ENCODE measurements at places on chromosomes 6 and 20. TPM values are rescaled to one million over a fixed set of nuclear protein-coding genes. Genes with fewer than 3 reads are reported as not detected.

DNA sequence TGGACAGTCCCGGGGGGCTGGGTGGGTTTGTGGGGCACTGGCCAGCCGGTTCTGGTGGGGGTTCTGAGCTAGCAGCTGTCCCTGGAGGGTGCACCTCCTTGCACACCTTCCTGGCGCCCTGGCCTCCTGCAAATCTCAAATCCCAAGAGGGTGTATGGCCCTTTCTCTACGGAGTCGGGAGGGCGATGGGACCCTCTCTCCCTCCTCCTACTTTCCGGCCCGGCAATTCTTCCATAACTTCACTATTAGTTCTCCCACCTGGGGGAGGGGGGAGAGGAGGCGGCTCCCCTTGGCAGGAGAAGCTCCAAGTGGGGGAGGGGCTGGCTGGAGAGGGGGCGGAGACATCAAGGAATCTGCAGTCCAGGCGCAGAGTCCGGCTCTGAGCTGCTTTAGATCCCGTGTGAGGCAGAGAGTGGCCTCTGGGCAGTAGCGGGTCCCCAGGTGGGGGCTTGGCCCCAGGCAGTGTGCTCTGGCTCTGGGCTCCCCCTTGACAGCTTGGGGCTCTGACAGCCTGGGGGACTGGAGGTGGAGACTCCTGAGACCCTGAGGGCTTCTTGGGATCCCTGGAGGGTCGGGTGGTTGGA lies 1.4 kb upstream of the LAMA5 start:
- DNase-seq, result no peak

DNA sequence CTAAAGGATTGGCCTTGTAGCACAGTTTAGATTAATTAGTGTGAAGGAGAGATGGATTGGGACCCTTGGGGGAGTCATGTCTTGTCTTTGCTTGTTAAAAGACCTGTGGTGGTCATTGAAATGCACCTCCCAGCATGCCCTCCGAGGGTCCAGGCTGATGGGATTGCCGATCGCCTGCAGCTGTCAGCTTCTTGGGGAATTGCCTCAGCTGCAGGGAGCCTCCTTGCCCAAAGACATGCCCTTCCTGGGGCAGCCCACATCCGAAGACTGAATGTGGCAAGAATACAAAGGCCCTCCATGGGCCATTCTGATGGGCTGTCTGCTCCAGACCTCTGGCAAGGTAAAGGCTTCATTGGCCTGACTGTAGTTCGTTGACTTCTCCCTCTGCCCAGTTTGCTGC lies 150.7 kb downstream of the FARS2 start:
- DNase-seq, result no peak

DNA sequence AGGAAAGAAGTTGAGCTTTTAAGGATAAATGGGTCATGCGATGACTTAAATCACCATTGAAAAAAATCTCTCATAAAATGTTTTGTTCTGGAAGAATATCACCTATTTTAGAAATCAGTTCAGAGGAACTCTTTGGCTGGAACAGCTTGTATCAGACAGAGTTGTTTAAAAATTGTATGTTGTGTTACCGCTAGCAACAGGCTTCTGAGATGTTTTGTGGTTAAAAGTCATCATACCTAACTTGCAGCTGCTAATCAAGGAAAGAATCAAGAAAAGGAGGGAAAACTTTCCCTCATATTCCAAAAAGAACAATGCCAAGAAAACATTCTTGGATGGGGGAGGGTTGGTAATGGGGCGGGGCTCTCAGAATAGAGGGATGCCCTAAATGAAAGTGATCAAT lies 220.7 kb upstream of the CITED2 start:
- no peak for DNase-seq

DNA sequence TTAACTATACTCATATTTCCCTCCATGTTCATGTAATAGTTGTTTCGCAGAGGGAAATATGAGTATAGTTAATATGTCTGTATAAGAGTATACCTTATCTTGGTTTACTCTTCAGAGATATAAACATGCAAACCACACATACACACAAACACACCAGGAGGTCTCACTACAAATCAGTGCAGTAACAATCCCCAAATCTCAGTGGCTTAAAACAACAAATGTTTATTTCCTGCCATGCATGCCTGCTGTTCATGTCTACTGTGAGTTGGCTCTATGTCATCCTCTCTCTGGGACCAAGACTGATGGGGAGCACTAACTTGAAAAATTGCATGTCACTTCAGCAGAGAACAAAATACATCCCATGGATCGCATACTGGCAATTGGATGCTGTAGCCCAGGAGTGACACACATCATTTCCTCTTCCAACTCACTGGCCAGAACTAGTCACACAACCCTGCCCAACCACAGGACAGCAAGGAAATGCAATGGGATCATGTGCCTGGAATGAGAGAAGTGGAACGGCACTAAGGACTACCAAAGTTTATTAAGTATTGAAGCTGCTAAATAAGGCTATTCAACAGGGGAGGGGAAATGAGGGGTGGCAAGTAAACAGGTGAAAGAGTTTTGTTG lies 89.0 kb upstream of the DTNBP1 start:
- no peak for DNase-seq

GRCh38 chr6:108453601-108454185 lies 107.0 kb upstream of the FOXO3 start:
- DNase-seq, result peak; percentile 5

DNA sequence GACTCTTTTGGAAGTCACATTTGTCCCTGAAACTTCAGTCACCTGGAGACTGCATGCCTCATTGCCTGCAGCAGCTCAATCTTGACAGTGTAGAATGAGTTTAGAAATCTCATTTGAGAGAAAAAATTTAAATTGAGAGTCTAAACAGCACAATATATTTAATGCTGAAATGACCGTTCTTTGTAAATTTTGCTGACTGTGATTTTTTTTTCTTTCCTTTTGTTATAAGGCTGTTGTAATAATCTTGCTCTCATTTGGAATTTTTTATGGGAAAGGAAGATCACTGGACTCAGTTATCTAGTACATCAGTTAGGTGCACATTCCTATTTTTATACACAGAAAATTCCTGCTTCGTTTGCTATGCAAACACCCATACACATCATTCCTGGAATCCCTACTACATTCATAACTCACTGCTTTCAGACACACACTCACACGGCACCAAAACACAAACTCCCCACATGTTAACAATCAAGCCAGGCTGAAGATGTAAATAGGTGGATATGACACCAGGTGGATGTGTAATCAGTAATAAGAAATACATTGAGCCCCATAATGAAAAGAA lies 43.8 kb downstream of the PTCHD4 start:
- DNase-seq, result no peak

- no peak for DNase-seq
Measured at GRCh38 chr20:32134026-32134425, 24.5 kb downstream of the TM9SF4 start.

GRCh38 chr20:16066571-16066970 lies 506.7 kb downstream of the KIF16B start:
- no peak for DNase-seq

- DNase-seq, result no peak
Measured at GRCh38 chr20:43979576-43980105, 65.0 kb downstream of the TOX2 start.

DNA sequence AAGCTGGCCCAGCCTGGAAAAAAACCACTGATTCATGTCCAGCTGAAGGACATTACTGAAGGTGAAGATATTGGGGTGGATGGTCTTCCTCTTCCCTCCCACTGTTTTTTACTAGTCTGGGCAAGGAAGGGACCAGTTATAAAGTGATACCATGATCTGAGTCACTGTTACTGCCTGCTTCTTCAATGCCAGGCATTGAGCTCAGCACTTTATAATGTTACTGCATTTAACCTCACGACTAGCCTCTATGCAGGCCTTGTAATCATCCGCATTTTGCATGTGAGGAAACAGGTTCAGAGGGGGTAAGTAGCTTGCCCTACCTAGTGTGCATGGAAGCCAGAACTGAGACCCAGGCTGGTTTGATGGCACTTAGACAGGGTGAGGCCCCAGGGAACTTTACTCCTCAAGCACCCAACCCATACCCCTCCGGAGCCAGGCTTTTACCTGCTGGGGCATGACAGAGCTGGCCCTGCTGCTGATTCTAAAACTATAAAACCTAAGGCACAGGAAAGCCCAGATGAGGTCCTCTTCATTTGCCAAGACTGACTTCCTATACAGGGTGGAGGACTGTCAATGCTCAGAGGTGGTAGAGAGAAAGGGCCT lies 11.0 kb upstream of the KCNK5 start:
- DNase-seq, result no peak

GRCh38 chr20:51667002-51667408 lies 101.2 kb downstream of the ATP9A start:
- DNase-seq, result peak; percentile 58

- no peak for DNase-seq
Measured at GRCh38 chr6:56715741-56716140, 73.1 kb upstream of the DST start.

- DNase-seq, result no peak
Measured at GRCh38 chr6:42436825-42437224, 14.9 kb downstream of the TRERF1 start.

DNA sequence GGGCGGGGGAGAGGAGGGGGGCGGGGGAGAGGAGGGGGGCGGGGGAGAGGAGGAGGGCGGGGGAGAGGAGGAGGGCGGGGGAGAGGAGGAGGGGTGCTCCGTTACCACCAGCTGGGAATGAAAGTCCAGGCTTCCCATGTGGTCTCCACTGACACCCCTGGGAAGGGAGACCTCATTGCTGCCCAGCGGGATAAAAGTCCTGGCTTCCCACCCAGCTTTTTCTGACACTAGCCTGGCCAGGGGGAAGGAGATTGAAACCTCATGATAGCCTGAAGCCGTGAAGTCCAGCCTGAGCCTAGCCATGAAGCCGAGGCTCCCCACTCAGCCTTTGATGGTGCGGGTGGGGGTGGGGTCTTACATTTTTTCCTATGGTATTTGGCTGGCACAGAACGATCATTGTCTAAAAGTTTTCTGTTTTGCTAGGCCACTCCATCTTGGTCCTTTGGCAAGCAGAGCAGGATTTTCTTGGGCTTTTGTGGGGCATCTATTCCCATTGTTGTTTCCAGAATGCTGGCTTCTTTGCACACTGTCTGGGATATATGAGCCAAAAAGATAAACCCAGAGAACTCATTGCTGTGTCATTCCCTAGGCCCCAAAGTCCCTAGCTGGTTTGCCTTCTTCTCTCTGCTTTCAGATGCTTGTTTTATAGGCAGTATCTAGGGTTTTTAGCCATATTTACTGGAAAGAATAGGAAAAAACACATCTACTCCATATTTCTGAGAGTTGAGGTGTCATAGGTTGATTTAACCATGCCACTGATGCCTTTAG lies 67.9 kb upstream of the RNF24 start:
- DNase-seq, result no peak

DNA sequence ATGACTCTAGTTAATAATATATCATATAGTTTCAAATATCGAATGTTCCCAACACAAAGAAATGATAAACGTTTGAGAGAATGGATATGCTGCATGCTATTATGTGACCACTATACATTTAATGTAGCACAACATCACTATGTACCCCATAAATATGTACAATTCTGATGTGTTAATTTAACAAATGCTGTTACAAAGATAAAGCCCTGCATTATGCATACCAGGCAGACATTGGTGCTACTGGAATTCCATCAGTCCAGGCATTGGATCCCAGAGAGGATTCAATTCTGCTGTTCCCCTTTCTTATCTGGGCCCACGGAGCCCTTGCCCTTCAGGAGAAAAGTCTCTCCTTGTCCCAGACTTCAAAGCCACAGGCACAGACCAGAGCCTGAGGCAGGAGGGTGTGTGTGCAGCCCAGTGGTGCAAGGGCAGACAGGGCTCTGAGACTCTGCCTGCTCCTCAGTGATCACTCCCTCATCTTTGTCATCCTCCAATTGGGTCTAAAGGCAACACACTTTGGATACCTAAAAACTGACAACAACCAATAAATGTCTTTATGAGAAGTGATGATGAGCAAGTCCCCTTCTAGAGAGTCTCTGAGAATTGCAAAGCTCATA lies 45.2 kb downstream of the PSMG4 start:
- no peak for DNase-seq

DNA sequence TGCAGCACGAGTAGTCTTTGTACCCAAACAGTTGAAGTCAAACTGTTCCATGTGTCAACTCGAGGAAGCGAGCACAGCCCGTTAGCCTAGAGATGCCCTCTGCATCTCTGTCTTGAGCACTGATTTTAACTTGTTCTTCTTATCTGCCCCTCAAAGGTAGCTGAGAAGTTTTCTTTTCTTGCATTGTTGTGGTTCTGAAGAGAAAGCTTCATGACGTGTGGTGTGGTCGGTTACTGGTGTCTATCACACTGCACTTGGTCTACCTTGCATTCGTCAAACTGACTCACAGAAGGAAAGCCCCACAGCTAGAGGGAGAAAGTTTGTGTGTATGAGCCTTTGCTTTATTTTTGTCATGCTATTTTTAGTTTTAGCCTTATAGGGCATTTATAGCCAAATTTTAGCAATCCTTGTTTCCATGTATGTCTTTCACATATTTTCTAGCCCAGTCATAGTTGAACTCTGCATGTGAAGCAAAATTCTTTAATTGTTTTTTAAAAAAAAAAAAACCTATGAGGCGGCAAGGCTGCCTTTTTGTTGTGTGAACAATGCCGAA lies 115.1 kb downstream of the JAG1 start:
- no peak for DNase-seq

DNA sequence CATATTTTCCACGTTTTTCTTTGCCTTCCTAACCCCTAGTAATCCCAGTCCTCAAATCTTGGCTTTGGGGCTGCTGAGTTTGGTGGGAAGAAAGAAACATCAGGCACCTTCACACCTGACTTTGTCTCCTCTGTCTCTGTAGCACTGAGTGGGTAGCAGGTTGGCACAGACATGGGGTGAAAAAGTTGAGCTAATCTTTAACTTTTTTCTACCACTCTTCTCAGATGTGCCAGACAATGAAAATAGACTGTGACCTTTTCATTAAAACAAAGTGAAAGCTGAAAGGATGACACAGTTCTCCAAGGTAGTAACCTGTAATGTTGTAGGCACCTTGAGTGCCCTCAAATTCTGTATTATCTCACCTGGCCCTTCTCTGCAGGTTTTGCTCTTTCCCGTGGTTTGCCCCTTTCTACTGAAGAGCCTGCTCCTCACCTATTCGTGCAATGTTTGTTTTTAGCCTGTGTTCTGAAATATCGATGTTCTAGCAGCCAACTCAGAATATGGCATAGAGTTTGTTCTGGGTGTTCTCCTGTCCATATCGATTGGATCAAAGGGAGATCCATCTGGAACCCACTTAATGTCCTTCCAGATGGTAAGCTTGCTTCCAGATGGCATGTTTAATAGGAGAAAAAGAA lies 57.8 kb upstream of the ATXN1 start:
- no peak for DNase-seq

CD24 gene
- 198 TPM for total RNA-seq

EMILIN3 gene
- total RNA-seq, result not detected

SH3BGRL2 gene
- total RNA-seq, result 0.09 TPM

CCM2L gene
- 0.92 TPM for total RNA-seq

BTN1A1 gene
- total RNA-seq, result 1.0 TPM

RHAG gene
- not detected for total RNA-seq

Measured in OCI-LY7 (cell line).